Activated naive CD4-positive, alpha-beta T cell treated with anti-CD3 and anti-CD28 coated beads, Interleukin-2, amount 50 U/mL, for 16 hours (primary cell): ENCODE measurements at places on chromosomes 2 and 18.

- DNase-seq: no peak
These were observed 65.7 kb upstream of the SERPINE2 start for GRCh38 chr2:224104668-224105386.

GRCh38 chr2:48733067-48733503 is 22.4 kb downstream of the LHCGR start:
- DNase-seq: no peak

DNA sequence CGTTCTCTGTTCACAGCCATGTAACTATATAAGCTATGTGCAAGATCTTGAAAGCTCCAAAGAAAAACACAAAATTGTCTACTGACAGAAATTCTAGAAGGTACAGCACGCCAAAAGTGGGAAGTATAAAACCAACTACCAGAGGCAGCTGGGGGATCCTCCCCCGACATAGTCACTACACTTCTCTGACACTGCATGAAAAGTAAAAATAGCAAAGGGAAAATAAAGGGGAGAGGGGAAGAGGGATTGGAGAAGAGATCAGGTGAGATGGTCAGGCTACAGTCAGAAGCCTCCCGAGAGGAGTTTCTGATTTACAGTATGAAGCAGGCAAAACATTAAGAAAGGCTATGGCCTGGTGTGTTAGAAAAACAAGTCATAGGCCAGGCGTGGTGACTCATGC is 39.8 kb upstream of the PCBP1 start:
- no peak for DNase-seq

GRCh38 chr2:168767258-168767657 is 35.2 kb upstream of the NOSTRIN start:
- no peak for DNase-seq

GRCh38 chr2:129061069-129061768 is 742.6 kb upstream of the HS6ST1 start:
- no peak for DNase-seq

DNA sequence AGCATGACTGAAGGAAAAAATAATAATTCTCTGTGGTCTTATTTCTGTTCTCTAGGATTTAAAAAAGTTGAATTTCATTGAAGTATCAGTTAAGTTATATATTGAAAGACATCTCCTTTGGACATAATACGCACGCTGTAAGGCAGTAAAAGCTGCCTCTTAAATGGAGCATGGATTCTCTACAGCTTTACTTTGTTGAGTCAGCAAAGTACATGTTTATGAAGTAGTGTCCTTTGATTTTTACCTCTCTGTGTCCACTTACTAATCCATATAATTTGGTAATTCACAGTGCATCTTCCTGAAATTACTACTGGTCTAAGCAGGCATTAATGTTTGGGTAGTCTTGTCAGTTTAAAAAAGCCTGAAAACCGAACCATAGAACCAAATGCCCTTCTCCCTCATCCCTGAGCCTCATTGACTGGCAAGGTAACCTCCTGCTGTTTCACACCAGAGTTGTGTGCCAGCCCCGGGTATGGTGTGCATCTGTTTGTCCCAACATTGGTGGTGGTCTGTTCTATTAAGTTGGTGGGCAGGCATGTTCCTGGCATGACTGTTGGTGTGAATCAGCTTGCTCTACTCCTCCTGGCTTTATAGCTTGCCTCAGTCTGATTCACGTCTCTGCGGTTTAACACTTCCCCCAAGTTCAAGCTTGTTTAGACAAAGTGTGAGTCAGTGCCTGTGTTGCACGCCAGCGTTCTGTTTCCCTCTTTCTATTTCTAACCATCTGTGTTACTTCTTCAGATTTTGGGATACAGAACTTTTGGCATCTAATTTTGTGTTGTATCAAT is 71.0 kb upstream of the ITM2C start:
- DNase-seq: peak; percentile 61

DNA sequence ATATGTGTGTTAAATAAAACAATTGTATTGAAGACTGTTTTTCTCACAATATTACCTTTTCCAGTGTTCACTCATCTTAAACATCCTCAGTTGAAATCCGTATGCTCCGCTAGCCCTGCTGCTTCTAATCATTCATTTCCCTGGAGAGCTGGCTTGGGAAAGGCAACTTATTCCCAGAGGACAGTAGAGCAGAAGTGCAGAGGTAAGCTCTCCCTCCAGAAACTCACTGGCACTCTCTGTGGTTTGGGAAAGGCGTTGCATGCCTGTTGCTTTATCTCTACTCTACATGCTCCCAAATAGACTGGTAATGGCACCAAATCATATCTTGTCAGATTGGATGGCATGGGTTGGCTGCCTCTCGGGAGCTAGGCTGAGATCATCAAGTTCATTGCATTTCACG is 117.1 kb upstream of the BOD1L2 start:
- no peak for DNase-seq

GRCh38 chr2:45774688-45775244 is 123.3 kb downstream of the PRKCE start:
- no peak for DNase-seq

DNA sequence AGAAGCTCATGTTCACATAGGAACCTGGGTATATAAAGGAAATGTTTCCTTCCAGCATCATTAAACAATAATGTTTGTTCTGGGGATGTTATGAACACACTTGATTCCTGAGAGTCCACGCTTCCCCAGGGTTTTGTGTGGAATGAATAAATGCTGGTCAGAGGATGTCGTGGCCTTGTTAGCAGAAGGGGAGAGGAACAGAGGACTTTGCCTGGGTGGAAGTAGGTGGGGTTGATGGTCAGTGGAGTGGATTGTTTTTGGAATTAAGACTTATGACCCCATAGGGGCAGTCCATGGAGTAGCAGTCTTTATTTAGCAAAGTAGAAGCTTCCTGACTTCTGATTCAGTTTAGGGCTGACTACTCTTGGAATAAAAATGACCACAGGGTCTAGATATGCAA is 139.6 kb downstream of the MYO1B start:
- no peak for DNase-seq

DNA sequence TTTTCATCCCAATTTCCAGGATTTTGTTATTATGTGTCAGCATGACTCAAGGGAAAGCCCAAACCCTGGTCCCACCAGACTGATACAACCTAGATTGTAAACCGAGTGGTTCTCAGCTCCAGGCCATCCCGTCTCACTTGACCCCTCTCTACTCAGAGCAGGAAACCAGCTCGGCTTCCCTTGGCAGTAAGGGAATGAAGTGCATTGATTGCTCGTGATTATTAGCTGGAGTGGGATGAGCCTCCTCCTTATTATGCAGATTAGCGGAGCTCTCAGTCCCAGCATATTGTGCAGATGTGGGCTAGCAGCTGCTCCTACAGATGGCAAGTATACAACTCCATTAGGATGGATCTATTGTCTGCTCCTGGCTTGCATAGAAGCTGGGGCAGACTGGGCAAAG is 167.6 kb downstream of the LNPK start:
- DNase-seq: no peak

GRCh38 chr18:21703241-21703820 is 1.2 kb downstream of the ABHD3 start:
- peak; percentile 16 for DNase-seq

DNA sequence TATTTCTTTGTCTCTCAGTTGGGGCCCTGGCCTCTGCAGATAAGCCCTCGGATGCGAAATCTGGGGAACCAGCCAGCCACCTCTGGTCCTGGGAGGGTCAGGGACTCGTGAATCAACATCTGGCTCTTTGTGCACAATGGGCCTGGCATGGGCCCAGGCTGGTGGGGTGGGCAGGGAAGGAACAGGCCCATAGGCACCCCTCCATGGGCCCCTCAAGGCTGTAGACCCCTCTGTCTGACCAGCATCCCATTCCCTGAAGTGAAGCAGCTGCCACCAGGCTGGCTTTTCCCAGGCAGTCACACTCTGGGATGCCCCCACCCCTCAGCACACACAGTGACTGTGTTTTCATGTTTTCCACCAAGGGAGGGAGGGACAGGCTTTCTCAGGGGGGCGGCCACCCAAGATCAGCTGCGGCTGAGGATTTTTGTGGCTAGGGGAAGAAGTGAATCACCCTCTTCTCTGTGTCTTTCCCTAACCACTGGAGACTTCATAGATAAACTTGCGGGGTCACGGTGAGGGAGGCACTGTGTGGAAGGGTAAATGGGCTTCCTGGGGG is 166.0 kb downstream of the AGAP1 start:
- no peak for DNase-seq

- no peak for DNase-seq
These were observed 106.5 kb downstream of the SEPTIN10 start for GRCh38 chr2:109507217-109507616.

DNA sequence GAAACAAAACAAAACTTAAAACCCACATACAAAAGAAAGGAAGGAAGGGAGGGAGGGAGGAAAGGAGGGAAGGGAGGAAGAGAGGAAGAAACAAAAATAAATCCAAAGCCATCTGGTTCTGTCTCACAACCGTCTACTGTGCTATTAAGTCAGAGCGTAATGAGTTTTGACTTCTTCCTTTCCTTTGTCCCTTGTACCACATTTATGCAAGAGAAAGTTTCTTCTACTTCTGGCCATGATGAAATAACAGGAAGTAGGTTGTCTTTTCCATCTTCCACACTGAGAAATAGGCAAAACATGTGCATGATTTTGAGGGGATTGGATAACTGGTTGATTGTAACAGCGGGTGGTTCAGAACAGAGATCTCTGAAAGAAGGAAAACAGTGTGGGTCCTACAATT is 121.4 kb downstream of the CTAGE1 start:
- no peak for DNase-seq

DNA sequence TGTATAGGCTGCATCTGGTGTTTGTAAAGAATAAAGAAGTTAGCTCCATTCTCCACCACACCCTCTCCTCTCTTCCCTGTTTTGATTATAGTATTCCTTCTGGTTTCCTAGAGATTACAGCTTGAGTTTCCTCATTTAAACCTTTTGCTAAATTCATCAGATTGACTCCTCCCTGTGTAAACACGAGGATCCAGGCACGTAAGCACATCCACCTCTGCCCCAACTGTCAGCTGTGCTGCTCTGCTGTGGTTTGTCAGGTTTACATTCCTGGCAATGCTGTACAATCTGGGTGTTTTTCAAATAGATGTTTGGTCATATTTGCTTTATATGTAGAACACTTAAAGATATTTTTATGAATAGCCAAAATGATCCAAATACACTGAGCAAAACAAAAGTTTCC is 302.8 kb downstream of the PTGR3 start:
- no peak for DNase-seq

- DNase-seq: no peak
These were observed 106.2 kb downstream of the CNTNAP5 start for GRCh38 chr2:124131276-124131675.

GRCh38 chr2:240528406-240529040 is 29.3 kb downstream of the ANKMY1 start:
- no peak for DNase-seq

GRCh38 chr2:7430869-7431641 is 513.8 kb downstream of the RNF144A start:
- peak; percentile 41 for DNase-seq

DNA sequence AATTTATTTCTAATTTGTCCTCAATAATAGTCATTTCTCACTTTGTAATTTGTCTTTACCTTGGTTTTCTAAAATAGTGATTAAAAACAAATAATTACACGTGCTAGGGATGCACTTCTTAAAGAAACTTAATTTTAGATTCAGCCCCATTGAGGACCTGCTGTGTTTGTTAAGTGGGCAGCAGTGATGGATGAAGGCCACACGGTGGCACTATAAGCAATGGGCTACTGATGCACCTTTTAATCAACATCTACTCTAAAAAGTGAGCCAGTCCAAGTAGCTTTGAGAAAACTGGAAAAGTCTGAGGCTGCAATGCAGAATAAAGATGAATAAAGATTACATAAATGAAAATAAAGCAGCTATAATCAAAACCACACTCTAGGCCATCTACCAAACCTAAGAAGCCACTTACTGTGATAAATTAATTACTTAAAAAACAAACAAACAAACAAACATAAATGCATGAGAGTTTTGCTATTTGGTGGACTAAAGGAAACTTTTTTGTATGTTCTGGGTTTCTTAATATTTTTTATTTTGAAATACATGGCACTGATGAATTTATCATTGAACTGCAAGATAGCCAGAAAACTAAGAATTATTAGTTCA is 89.3 kb downstream of the PDE11A start:
- no peak for DNase-seq
